Kidney (tissue), 22 donors: ENCODE measurements at places on chromosomes 1 and 21.
A peak's percentile ranks its signal among the peaks of the same experiment; 100 is the strongest.

DNA sequence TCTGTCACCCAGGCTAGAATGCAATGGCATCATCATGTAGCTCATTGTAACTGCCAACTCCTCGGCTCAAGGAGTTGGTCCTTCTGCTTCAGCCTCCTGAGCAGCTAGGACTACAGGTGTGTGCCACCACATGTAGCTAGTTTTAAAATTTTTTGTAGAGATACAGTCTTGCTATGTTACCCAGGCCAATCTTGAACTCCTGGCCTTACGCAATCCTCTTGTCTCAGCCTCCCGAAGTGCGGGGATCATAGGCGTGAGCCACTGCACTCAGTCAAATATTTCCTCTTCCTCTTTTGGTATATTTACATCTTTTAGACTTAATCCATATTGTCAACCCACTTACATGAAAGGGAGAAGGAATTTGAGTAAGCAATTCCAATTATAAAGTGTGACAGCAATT is 121.1 kb downstream of the EVI5 start:
- DNase-seq = no peak

GRCh38 chr1:37479255-37480124 is 5.1 kb downstream of the ZC3H12A start:
- peak; percentile 77 for DNase-seq

DNA sequence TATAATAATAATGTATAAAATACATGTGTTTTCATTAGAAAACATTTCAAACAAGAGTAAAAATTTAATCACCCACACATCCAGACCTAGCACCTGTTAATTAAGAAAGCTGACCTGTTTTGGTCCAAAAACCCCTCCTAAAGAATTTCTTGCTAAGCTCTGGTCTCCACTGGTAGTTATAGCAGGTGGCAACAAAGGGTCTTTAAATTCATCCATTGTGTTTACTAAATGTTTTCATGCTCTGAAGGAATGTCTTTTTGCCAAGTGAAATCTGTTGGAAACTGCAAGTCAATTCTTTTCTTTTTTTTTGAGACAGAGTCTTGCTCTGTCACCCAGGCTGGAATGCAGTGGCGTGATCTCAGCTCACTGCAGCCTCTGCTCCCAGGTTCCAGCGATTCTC is 141.1 kb downstream of the ESRRG start:
- no peak for DNase-seq

DNA sequence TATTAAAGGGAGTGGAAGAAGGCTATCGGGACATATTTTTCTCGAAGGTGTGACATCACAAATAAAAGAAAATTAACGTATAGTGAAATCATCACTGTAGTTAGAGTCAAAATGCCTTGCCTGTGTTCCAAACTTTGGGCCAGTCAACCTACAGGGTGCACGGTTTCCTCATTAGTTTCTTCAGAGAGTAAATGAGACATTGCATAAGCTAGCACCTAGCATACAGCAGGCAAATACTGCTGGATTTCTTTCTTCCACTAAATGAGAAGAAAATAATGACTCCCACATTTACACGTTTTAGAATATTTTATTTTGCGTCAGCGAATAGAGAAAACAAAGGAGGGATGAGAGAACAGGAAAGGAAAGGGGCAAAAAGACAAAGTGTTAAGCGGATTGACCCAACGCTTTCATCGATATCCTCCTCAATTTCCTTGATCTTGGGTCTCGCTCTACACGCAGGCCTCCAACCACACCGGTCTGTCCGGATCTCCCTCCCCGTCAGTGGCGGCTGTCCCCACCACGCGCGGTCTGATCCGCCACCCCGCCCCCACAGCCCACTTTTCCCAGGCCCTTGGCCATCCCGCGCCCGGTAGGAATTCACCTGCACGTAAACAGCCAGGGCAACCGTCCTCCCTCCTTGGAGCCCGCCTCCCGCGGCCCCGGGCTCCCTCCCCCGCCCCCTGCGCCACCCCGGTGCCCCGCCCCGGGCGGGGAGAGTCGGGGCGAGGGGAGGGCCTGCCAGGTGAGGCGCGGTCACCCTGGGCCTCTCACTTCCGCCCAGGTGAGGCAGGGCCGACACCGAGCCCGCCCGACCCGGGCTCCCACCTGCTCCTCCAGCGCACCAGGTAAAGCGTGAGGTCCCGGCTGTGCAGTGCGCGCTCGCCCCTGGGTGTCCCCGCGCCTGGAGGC is at the start of gene PATJ:
TSS of gene PATJ (plus strand) at position 770 of the 909 bp plus-strand sequence. CDS start 20,413 bp downstream, outside the sequence.
- DNase-seq = peak; percentile 90

GRCh38 chr1:20233394-20233793 is 47.1 kb upstream of the PLA2G2C start:
- no peak for DNase-seq

- no peak for DNase-seq
These were observed 1.4 kb downstream of the RCSD1 start for GRCh38 chr1:167631386-167631935.

DNA sequence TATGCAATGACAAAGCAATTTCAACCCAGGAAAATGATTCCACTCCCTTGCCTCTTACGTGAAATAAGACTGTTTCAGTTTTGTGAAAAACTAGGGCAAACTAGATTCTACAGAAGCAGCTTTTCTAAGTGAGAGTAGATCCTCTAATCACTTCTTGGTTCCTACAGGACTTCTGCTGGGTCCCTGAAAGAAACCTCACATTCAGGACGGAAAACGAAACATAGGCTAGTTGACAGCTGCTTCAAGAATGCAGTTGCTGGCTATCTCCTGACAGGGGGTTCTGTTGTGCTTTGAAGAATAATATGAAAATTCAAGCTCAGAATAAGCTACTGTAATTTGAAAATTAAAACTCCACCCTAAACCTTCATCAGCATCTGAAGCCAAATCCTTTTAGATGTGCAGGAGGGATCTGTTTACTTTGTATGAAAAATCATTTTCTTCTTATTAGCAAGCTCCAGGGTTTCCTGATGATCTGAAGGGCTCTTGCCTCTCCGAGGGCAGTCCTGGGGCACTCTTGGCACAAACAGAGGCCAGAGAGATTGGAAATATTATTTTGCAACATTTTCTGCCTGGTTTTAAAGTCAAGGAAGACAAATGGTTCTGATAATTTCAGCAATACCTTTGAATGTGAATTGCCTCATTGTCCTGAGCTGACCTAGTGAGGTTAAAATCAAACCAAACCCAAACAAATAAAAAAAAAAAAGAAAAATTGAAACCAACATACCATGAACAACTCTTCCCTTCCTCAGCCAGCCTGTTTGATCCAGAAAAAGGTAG is 55.0 kb downstream of the NTMT2 start:
- peak; percentile 17 for DNase-seq

DNA sequence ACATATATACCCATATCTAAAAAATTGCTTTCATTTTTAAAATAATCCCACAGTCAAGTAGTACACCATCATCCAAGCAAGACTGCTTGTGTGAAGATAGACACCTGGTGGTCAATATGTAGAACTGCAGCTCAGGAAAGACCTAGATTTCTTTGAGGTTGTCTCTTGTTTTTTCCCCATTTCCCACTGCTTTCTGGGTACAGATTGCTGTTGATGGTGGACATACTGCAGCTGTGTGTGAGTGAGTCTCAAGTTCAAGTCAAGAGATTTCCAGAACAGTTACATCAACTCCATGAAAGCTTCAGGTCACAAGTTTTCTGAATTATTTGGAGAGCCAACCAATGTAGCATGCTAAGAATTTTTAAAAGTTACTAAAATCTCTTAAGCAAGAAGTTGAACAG is 306.4 kb downstream of the DUSP10 start:
- peak; percentile 73 for DNase-seq

GRCh38 chr1:79100385-79100784 is 93.9 kb upstream of the ADGRL4 start:
- DNase-seq = no peak

- peak; percentile 66 for DNase-seq
These were observed 91.2 kb downstream of the SLC45A1 start for GRCh38 chr1:8409106-8409505.

GRCh38 chr1:164644774-164645644 is 86.0 kb downstream of the PBX1 start:
- no peak for DNase-seq

DNA sequence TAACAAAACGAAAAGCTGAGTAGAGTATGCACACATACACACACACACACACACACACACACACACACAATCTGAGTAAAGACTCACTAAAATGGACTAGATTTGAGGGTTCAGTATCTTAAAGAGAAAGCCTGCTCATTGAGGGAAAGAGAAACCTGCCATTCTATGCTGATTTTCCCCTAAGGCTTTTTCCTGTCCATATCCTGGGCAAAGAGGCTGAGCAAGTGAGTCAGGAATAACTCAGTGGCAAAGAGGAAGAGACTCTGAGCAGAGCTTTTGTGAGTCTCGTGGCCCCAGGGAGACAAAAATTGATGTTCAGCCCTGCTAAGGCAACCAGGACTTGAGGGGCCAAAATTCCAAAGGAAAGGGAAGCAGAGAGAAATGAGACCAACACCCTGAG is 37.3 kb upstream of the RUNX1 start:
- no peak for DNase-seq

DNA sequence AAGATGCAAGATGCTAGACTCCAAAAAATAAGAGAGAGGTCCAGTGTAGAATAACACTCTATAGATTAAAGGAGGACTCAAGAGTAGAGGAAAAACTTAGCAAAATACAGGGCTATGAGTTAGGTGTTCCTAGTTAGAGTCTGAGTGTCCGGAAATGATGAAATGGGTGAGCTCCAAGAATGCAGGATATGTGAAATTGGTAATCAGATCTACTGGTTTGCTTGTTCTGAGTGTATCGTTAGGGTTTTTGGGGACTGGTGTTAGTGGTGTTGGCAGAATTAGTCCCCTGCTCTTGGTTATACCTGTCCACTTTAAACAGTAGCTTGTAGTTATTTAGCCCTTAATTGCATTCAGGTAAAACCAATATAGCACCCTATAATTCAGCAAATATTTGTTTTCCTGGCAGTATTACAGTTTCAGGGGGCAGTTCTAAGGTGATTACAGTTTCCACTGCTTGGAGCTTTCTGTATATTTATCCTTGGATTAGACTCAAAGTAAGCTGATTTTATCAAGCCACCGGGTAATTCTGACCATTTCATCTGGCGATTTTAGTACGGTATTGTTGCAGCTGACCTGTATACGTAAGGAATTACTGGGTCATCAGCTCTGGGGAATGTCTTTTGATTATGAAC is 332.7 kb downstream of the CHRM3 start:
- DNase-seq = no peak

DNA sequence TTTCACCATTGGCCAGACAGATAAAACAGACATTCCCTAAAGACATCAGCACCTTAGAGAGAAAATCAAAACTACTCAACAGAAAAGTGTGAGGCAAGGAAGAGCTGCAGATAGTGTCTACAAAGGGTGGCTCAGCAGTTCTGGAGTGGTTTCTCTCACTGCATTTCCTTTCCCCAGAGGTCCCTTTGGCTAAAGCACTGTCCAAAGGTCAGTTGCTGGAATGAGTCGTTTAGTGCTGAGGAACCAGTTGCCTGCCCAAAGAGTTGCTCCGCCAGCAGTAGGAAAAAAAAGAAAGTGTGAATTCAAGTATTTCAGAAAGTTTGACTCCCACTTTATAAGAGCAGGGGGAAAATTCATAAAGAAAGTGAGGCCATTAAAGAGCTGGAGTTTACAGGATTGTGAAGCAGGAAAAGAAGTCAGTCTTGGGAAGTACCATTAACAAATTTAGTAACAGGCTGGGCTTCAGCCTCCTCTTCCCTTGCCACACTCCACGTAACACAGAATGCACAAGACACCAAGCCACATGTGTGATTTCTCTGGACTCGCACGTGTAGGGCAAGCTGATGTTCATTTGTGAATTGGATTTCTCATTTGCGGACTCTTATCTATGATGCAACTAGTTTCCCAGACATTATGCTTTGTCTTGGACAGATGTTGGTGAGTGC is 122.2 kb downstream of the RUNX1 start:
- no peak for DNase-seq

DNA sequence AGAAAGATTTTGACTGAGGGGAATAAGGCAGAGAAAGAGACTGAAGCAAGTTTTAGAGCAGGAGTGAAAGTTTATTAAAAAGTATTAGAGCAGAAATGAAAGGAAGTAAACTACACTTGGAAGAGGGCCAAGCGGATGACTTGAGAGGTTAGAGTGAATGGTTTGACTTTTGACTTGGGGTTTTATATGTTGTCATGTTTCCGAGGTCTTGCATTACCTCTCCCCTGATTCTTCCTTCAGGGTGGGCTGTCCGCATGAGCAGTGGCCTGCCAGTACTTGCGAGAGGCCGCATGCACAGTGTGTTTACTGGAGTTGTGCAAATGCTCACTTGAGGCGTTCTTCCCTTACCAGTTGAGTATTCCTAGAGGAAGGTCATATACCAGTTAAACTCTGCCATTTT is 13.0 kb upstream of the DENND2D start:
- DNase-seq = no peak

DNA sequence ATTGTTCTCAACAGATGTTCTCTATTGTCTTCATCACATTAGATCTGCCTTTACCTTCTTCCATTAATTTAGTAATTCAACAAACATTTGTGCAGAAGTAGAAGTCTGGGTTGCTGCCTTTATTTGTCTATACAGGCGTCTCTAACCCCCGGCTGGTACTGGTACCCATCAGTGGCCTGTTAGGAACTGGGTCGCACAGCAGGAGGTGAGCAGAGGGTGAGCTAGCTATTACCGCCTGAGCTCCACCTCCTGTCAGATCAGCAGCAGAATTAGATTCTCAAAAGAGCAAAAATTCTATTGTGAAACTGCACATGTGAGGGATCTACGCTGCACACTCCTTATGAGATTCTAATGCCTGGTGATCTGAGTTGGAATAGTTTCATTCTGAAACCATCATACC is 12.9 kb upstream of the EDEM3 start:
- no peak for DNase-seq

DNA sequence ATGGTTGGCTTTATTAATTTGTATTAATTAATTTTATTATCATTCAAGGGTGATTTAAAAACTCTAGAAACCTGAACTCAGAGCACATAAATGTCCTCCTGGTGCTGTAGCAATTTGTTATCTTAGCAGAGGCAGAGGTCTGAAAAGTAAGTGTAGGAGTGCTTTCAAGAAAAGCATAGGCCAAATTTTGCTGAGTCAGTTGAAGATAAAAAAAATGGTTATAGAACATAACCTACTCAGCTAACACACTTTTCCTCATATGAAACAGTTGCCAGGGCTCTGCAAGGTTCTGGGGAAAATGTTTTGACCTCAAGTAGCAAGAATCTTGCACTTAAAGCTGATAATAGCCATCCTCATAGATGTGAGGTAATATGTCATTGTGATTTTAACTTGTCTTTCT is 53.5 kb upstream of the CHODL start:
- no peak for DNase-seq

DNA sequence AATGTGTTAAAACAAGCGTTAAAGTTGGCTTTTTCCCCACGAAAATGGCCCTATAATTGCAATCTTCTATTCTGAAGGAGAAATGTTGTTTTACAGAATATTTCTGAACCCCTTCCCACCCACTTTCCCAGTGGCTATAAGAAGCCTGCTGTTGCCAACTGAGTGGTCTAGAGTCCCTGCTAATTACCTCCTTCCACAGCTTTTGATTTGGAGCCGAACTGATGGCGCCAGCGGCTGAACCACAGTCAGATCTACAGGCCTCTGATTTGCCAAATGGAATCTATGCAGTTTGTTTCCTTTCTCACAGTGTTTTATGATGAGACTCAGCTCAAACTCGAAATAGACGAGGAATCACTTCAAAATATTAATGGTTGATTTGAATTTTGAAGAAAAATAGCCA is 76.0 kb upstream of the C1orf105 start:
- DNase-seq = no peak
